Suprapubic skin (tissue), 4 donors: ENCODE measurements at places on chromosomes 5 and 9. TPM values are rescaled to one million over a fixed set of nuclear protein-coding genes. Genes with fewer than 3 reads are reported as not detected.

Gene SH3TC2
- 7.2 TPM for total RNA-seq

DNA sequence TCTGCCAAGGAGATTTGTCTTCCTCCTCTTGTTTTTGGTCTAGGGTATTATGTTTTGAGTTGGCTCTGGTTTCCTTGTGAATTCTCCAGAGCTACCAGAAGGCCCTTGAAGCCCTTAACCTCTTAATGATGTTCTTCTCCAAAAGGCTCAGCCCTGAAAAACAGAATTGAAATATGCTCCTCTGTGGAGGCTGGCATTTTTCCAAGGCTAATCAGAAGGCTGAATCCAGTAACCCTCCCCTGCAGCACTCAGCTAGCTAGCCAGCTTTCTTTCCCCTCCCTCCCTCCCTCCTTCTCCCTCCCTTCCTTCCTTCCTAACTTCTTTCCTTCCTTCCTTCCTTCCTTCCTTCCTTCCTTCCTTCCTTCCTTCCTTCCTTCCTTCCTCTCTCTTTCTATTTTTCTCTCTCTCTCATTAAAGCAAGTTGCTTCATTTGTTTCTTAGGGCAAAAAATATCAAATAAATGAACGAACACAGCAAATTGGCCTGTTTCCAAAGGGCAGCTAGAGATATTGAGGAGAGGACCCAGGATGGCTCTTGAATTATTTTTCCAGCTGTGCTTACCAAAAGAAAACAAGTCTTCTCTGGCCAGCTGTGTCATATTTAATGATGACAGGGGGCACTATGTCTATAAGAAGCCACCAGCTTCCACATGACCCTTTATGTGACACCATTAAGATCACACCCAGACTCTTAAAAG lies 38.7 kb downstream of the JAKMIP2 start:
- no peaks in the 10 kb centered on the region for H3K36me3 ChIP-seq
- H3K27me3 ChIP-seq: no peaks in the 10 kb centered on the region
- H3K27ac ChIP-seq: no peak overlapping the region

DNA sequence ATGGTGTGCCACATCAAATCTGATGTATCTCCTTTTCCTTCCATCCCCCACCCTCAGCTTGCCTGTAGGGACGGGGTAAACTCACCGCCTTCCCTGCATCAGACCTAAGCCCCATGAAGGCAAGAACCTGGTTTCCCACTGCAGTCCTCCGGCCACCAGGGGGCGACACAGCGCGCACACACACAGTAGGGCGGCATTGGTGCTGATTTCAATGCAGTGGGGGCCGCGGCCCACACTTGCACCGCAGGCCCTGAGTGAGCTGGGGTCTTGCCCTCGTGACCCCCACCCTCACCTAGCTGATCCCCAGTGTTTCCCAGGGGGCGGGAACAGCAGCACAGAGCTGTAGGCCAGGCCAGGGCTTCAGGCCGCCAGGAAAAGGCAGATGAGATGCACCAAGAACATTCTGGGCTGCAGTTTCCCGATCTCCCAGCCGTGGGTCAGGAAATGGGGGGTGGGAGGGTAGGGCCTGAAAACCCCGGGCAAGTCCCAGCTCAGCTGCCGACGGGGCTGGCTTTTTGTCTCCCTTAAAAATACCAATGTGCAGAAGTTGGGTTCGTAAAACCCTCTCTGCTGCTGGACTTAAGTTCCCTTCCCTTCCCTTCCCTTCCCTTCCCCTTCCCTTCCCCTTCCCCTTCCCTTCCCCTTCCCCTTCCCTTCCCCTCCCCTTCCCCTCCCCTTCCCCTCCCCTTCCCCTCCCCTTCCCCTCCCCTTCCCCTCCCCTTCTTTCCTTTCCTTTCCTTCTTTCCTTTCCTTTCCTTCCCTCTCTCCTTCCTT lies 19.5 kb downstream of the FAM163B start:
- H3K36me3 ChIP-seq: no peaks in the 10 kb centered on the region
- H3K4me1 ChIP-seq: peaks cover 16% of the 10 kb centered on the region
- no peak overlapping the region for H3K27ac ChIP-seq
- H3K27me3 ChIP-seq: peaks cover 69% of the 10 kb centered on the region
- no peak overlapping the region for H3K4me3 ChIP-seq
- DNase-seq: no peak

- H3K27me3 ChIP-seq: no peaks in the 10 kb centered on the region
- H3K27ac ChIP-seq: no peak overlapping the region
- H3K4me3 ChIP-seq: no peak overlapping the region
- DNase-seq: no peak
- no peaks in the 10 kb centered on the region for H3K36me3 ChIP-seq
Observed at GRCh38 chr9:2726650-2727340, 9.5 kb downstream of the KCNV2 start.
